GM04503 (cell line): ENCODE measurements at places on chromosomes 6 and 20.

- DNase-seq: no peak
Measured at GRCh38 chr20:57473246-57474048, 51.5 kb downstream of the CTCFL start.

- DNase-seq: no peak
Measured at GRCh38 chr20:34872622-34873224, at the start of gene GGT7. Gene GGT7 (minus strand): TSS chr20:34872856. CDS start chr20:34872815, 41 bp downstream.

- no peak for DNase-seq
Measured at GRCh38 chr20:2162823-2163166, 61.2 kb downstream of the STK35 start.

GRCh38 chr6:128493877-128494276, 26.5 kb downstream of the PTPRK start:
- no peak for DNase-seq
